Activated naive CD8-positive, alpha-beta T cell treated with anti-CD3 and anti-CD28 coated beads for 36 hours (primary cell): ENCODE measurements at places on chromosomes 1 and 21. TPM values are rescaled to one million over a fixed set of nuclear protein-coding genes. Genes with fewer than 3 reads are reported as not detected.

The CYP4X1 gene
- not detected for total RNA-seq

The CDCA8 gene
- 60.7 TPM for total RNA-seq

The GPR37L1 gene
- not detected for total RNA-seq

The FMO5 gene
- total RNA-seq = 0.31 TPM

The GPR161 gene
- 0.14 TPM for total RNA-seq

The CRABP2 gene
- 1.6 TPM for total RNA-seq

The KRTAP21-2 gene
- not detected for total RNA-seq

The FABP3 gene
- not detected for total RNA-seq

The LMO4 gene
- 32.8 TPM for total RNA-seq

The NOS1AP gene
- 0.14 TPM for total RNA-seq

DNA sequence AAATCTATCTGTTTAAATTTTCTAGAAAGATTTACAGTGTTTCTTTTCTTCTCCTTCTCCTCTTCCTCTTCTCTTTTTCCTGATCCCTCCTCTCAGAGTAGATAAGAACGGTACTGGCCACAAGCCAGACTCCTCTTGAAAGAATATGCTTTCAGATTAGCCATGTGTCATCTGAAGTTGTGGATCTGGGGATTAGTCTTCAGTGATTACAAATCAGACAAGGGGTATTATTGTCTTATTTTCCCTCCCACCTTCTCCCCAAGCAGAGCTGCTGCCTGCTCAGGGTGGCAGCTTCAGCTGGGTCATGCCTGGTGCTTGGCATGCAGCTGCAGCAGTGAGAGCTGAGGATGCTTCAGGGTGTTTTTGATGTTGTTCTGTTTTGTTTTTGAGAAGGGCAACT, 42.7 kb downstream of the SGIP1 start:
- no peak for DNase-seq

- no peak for DNase-seq
Measured at GRCh38 chr1:111370871-111371270, 56.7 kb downstream of the OVGP1 start.

GRCh38 chr1:59977075-59977410, 50.5 kb upstream of the CYP2J2 start:
- DNase-seq = no peak

- DNase-seq = no peak
Measured at GRCh38 chr1:237891979-237892378, 1.3 kb upstream of the ZP4 start.

DNA sequence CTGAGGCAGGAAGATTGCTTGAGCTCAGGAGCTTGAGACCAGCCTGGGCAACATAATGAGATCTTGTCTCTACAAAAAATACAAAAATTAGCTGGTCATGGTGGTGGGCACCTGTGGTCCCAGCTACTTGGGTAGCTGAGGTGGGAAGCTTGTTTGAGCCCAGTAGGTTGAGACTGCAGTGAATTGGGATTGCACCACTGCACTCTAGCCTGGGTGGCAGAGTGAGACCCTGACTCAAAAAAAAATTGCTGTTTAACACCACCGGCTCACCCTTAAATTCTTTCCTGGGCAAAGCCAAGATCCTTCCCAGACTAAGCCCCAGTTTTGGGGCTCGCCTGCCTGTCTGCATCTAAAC, 6.6 kb upstream of the NSUN4 start:
- DNase-seq = no peak

DNA sequence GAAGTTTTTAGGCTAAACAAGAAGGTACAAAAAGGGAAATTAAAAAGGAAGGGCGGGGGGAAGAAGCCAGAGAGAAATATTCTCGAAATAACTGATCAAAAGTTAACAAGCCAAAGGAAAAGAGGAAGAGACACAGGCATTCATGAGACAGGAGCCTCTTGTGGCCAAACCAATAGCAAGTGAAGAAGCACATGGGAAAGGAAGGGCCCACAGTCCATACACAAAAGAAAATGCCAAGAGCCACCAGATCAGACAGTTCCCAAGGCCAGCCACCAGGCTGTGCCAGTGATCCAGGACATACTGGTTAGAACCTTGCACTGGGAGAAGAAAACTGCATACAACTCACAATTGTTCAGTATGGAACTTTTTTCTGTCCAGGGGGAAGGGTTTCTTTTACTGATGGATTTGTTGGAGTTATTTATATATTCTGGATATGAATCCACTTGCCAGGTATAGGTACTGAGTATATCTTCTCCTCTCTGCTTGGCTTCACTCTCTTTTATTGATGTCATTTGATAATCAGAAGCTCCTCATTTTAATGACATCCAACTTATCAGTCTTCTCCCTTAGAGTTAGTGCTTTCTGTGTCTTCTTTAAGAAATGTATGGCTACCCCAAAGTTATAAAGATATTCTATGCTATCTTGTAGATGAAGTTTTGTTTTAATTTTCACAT, 76.8 kb downstream of the CD46 start:
- peak; percentile 57 for DNase-seq

- no peak for DNase-seq
Measured at GRCh38 chr1:109283748-109284600, 1.0 kb upstream of the PSRC1 start.

DNA sequence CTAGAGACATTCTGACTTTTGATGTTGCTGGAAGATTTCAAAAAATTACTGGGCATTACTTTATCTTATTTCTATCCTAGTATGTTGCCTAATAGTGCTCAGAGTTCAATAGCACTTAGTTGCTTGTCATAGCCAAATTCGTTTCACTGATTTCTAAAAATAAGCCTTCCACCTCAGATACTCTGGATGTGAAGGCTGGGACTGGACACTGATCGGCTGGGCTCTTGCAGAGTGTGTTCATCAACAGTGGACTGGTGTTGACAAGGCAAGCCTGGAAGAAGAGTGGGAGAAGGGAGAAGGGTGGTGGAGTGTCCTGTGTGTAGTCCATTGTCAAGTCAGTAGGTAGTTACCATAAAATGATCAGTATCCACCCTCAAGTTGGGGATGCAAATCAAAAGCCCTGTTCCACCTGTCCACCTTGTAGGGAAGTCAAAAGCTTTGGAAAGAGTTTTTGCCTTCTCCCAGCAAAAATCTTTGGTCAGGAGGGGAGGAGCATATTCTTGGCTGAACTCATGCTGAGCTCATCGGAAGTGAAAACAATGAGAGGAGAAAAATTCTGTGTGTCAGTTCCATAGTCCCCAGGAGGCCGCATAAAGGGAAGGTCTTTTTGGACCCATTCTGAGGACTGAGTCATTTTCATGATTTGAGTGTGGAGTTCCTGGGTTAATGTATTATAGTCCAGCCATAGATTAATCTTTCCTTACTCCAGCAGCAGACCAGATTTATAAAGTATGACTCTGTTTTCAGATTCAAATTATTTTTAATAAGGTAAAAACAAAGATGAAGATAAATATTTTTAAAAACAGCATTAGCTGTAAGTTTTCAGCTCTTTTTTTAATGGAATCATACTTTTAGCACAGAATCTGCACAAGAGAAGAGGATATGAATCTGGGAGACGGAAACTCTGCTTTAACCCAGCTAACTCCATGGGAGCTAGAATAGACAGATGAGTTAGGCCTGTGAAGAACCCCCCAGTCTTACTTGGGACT, 99.5 kb upstream of the BMP8A start:
- DNase-seq = no peak

- no peak for DNase-seq
Measured at GRCh38 chr1:94528299-94528698, 13.3 kb downstream of the F3 start.

GRCh38 chr1:30764396-30764795, 6.8 kb upstream of the LAPTM5 start:
- DNase-seq = no peak

DNA sequence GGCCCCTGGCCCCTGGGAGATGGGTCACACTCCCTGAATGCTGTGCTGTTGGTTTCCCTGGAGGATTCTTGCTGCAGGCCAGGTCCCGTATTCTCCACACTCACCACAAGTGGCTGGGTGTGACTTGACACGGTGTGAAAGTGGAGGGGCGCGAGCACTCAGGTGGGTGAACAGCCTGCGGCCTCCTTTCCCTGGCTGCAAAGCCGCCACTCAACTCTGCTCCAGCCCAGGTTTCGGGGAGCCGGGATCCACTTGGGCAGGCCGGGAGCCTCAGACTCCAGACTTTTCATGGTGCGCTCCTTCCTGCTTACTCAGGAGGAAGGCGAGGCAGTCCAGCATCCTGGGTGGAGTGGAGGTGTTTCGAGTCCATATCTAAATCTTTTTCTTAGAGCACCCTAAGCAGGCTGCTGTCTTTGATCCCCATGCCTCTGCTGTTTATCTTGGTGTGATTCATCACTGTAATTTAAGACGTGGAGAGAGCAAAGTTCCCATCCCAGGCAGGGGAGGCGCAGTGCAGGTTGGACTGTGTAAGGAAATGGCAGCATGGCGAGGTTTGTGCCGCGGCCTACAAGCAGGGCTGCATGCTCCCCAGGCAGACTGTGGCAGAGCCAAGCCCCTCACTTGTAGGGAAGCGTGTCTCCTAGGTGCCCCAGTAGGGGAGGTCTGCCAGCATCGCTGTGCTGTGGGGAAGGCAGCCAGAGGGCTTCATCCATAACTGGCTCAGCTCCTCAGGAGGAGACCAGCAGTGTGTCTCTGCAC, 29.6 kb downstream of the VANGL1 start:
- DNase-seq = no peak

- DNase-seq = no peak
Measured at GRCh38 chr1:209398313-209398991, 185.1 kb upstream of the CAMK1G start.

DNA sequence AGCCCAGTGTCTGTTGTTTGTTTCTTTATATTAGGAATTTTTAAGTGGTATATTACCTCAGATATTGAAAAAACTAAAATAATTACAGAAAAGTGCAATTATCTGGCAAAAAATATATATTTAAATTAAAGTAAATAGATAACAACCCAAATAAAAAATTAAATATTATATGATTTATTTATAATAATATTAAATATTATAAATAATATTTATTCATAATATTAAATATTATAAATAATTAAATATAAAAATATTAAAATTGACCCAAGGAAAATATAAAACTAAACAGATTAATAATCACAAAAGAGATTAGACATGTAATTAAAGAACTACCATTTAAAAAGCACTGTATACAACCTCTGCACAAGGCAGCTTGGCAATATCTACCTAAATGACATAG, 331.9 kb upstream of the POGK start:
- no peak for DNase-seq

DNA sequence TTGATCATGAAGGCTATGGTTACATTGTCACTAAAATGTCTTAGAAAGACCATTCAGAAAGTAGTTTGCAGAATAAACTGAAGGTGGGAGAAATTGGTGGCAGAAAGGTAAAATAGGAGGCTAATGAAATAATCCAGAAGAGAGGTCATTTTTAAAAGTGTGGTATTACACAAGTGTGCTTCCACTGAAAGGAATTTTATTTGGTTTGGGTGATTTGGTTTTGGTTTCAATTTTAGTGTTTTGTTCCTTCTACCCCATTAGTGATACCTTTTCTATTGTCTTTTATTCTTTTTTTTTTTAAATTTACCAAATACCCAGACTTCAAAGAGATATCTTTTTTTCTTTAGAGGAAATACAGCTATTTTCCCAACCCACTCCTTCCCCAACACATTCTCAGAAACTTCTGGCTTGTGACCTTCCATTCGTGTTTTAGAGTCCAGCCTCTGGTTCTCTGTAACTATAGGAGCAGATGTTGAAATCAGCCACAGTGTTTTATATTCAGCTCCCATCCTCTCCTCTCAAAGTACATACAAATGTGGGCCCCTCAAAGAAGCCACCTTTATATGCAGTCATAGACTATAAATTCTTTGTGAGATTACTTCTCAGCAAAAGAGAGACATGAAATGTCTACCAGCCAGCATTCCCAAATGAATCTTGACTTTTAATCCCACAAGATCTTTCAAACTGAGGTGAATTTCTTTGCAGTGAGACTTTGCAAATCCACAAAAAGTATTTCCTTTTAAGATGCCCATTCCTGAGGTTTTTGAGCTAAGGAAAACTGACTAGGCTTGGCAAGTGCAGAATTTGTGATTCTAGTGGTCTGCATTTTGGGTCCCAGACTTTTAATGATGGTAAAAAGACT, 42.0 kb upstream of the PALMD start:
- DNase-seq = no peak

GRCh38 chr1:65691972-65692371, 100.7 kb upstream of the PDE4B start:
- DNase-seq = no peak

DNA sequence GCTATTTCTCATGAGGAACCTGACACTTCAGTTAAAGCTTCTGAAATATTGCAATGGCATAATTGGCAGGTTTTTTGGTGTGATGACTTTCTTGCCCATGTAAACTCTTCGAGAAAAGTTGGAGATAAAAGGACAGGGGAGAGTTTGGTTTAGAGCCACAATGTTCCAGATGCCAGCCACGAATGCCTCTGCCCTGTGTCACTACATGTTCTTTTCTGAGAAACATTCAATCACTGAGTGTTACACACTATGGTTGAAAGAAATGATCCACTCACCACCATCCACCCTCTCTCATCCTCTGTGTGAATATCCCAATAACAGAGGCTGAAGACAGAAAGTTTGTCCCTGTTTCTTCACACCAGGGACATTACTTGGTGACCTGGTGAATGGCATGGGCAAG, 66.4 kb downstream of the TNFSF4 start:
- no peak for DNase-seq

GRCh38 chr1:224497714-224498573, 63.3 kb upstream of the WDR26 start:
- DNase-seq = peak; percentile 75

DNA sequence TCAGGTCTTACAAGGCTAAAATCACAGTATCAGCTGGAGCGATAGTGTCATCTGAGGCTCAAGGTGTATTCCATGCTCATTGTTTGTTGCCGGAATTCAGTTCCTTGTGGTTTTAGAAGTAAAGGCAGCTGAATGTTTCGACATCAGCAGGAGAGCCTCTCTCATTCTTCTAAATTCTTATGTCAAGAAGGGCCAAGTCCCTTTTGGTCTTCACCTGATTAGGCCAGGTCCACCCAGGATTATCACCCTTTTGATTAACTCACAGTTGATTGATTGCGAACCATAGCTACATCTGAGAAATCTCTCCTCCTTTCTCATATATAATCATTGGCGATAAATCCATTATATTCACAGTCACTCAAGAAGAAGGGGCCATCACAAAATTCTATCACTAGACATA, 806.7 kb upstream of the PRMT6 start:
- no peak for DNase-seq

DNA sequence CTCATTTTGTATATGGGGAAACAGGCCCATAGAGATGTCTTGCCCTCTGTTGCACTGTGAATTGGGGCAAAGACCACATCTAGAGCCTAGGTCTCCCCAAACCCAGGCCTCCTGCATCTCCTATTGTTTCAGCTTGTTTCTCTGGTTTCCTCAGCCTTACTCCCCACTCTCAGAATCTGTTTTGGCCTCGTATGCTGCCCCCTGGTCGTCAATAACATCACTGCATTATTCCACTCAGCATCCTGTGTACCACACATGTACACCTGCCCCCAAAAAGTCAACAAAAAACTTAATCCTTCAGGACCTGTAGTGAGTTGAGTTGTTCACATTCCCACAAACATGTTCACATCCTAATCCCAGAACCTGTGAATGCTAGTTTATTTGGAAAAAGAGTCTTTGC, 184.8 kb downstream of the BRINP2 start:
- DNase-seq = no peak
